ENCODE measurements at places on chromosomes 5 and 9.

GRCh38 chr5:14922456-14922855 lies 50.9 kb upstream of the ANKH start:
- no peak for DNase-seq

DNA sequence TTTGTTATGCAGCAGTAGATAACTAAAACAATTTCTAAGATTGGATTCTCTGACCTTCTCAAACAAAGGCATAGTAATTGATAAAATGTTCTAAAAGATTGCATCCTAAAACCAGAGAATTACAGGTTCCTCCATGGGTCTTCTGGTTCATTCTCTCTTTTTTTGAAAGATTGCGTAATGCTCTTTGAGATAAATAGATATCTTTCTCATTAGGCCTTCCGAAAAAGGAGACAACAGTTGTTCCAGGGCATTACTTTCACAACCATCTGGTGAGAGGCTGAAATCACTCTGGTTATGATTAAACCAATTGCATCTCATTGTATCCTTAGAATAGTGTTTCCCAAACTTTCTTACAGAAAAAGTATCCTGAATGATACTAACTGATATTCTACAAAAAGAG lies 174.7 kb upstream of the NREP start:
- DNase-seq: no peak

DNA sequence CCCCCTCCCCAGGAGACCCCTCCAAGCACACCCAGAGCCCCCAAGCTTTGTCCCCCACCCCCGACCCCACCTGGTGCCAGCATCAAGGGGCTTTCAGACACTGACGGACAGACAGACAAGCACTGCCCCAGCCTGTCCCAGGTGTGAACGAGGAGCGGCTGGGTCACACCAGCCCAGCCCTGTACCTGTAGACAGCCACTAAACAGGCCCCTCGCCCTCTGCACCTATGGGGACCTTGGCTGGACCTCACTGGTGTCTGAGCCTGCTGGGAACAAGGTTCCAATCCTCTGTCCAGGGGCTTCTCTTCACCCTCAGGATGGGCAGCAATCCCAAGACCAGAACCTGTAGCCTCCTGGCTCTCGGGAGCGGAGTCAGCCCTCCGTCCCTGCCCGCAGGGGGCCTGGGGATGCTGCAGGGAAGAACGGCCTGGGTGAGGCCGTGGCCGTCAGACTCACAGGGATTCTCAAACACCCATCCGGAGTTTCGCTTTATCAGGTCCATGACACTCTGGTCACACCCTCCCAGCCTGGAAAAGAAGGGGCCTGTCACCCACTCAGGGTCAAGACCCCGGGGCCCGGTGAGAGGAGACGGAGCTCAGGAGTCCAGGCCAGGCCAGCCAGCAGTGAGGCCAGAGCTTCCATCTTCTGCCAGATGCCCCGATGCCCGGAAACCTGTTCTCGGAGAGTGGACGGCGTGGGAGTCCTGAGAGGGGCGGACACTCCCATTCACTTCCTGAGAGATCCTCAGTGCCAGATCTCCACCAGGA lies 2.8 kb downstream of the LCN6 start:
- DNase-seq: no peak

DNA sequence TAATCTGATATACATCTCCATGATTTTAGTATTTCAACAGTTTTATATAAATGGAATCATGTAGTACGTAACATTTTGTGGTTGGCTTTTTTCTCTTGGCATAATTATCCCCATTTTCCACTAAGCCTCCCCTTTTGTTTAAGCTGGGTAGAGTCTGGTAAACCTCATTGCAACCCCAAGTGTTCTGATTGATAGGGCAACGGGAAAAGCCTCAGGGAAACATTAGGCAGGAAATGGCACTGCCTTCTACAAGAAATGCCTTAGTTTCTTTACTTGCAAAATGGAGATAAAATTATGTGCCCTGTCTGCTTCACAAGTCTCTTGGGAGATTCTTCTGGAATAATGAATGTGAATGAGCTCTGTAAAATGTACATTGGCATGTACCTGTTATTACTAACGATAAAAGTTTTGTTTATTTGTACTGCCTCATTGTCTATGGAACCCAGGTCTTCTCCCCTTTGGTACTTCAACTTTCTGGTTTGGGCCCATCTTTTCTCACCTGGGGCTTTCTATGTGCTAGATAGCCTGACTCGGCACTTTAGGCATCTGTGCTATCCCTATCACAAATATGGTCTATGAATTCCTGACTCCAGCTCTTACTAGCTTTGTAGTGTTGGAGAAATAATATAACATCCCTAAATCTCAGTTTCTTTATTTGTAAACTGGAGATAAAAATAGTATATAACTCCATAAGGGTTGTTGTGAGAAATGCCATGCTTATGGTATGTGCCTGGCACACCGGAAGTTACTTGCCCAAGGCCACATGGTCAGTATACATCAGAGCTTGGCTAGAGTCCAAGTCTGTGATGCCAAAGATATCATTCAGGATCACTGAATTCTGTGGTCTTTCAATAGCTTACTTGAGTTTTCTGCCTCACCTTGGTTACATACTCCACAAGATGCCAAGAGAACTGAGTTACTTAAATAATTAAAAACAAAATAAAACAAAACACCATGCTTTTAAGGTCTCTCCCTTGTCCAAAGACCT lies 48.2 kb upstream of the ZNF169 start:
- no peak for DNase-seq

GRCh38 chr5:157574456-157575380 lies 857 bp downstream of the ADAM19 start:
- no peak for DNase-seq

- peak; percentile 5 for DNase-seq
Measured at GRCh38 chr5:142143878-142144277, 35.3 kb downstream of the NDFIP1 start.

DNA sequence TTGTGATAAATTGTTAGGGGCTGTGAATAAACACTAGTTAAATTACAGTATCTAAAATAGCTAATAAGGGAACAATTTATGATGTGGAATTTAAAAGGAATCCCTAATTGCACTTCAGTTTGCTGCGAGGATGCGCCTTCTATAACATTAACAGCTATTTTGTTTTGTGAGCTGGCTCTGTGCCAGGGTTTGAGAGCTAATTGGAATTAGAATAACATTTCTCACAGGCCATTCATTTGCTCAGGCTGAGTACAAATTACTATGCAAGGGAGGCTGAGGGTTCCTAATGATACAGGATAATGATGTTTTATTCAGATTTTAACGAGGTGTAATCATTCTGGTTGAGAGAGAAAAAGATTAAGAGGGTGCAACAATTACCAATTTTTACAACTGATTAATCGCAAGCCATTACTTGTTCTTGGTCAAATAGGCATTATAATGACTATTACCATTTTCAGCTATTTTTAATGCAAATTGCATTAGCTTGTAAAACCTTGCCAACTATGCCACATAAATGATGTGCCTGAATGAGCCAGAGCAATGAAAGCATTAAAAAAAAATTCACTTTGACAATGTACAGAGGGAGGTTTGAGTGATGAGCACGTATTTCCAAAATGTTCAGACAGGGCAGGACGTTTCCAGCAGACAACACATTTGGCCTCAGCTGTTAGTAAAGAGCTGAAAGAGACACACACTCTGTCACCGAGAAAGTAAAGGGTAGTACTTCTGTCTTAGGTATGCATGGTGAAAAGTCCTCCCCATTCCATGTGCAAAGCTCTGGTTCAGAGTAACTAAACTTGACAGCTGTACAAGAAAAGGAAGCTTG lies 576.5 kb downstream of the TLE1 start:
- DNase-seq: no peak

- no peak for DNase-seq
Measured at GRCh38 chr5:173759691-173760090, 128.5 kb upstream of the CPEB4 start.

DNA sequence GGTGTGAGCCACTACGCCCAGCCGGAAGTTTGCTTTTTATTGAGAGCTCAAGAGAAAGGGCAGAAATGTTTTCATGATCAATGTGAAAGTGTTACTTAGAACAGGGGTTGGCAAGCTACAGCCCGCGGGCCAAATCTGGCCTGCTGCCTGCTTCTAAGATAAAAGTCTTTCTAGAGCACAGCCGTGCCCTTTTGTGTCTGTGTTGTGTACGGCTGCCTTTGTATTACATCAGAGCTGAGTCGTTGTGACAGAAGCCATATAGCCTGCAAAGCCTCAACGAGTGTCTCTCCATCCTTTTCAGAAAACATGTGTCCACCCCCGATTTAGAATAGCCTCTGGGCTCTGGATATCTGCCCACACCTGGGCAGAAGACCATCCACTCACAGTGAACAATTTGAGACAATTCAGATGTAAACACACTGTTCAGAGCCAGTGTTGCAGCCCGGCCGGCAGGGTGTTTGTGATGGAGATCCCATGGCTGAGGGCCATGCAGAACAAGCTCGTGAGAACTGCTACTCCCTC lies 28.8 kb downstream of the AK8 start:
- no peak for DNase-seq

GRCh38 chr5:142421228-142421617 lies 96.4 kb upstream of the SPRY4 start:
- no peak for DNase-seq

DNA sequence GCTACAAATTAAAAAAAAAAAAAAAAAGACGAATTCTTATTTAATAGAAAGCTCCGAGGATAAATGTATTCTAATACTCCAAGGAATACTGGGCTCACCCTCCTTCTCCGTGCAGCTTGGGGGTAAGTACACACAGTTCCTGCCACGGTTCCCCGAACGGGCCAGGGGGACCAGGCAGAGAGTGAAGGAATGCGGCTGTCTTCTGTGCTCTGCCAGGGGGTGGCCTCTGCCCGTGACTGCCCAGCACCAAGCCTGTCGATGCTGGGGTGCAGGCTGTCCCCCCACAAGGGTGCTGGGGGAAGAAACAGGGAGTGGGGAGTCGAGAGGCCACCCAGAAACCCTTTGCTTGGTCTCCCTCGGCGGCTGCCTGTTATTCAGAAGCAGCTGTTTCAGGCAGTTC lies 410.1 kb upstream of the IRX1 start:
- no peak for DNase-seq

DNA sequence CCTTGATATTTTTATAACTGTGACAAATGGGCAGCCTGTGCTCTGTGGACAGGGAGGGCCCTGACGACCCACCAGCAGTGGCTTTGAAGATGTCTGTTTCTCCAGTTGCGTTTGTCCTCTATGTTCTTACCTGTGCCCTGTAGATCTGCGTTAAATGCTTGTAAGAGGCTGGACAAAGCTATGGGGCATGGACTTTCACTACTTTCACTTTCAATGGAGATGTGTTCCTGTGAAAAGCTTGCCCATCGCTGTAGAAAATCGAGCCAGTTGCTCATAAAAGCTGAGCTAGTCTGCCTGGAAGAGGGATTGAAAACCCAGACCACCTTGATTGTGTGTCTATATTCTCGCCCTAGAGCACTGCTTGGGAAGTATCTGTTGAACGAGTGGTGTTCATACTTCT lies 74.1 kb downstream of the PSAT1 start:
- DNase-seq: no peak

GRCh38 chr5:101796427-101796826 lies 499.7 kb downstream of the SLCO4C1 start:
- no peak for DNase-seq

DNA sequence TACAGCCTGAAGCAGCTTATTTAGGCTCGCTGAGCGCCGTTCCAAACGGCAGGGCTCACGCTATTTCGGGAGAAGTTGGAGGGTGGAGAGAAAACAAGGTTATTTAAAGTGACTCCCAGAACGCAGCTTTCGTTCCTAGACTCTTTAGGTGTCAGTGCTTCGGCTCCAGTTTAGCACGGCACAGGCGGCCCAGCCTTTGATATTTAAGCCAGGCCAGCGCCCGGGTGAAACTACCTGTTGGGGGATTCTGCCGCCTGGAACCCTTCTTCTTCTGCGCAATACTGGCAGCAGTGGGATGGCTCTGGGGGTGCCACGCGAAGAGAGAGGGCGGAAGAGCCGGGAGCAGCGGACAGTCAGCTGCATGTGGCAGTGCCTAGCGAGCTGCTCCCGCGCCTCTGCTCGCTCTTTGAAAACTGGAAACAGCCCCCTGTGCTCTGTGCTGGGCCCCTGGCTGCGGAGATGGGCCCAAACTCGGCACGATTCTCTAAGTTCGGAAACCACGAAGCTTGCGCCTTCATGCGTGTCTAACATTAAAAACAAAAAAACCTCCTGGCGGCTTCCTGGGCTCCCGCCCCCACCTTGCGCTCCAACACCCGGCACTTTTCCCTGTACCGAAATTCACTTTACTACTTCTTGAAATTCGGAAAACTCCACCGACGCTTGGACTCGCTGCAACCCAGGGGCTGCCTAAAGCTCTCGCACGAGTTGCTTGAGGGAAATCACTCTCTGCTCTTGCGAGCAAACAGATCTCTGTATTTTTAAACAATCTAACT lies 34.6 kb upstream of the NFIB start:
- DNase-seq: no peak

DNA sequence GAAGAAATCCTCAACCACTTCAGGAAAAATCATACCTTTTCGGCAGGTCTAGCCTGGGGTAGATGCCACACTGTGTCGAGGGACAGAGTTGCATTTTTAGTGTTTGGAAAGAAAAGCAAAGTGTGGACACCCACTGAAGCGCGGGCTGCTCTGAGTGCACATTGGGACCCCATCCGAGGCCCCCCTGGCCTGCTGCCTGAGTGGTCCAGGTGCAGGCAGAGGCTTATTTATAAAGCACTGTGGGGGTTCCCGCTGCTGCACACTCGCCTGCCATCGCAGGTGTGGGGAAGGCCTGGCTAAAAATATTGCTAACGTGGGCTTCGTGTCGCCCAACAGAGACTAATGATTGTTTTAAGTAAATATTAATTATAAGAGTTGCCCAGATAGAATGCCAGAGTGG lies 119.4 kb downstream of the CRB2 start:
- no peak for DNase-seq

- DNase-seq: no peak
Measured at GRCh38 chr9:135574331-135574730, 12.8 kb downstream of the PAEP start.

GRCh38 chr9:16959391-16959790 lies 88.9 kb upstream of the BNC2 start:
- DNase-seq: no peak

DNA sequence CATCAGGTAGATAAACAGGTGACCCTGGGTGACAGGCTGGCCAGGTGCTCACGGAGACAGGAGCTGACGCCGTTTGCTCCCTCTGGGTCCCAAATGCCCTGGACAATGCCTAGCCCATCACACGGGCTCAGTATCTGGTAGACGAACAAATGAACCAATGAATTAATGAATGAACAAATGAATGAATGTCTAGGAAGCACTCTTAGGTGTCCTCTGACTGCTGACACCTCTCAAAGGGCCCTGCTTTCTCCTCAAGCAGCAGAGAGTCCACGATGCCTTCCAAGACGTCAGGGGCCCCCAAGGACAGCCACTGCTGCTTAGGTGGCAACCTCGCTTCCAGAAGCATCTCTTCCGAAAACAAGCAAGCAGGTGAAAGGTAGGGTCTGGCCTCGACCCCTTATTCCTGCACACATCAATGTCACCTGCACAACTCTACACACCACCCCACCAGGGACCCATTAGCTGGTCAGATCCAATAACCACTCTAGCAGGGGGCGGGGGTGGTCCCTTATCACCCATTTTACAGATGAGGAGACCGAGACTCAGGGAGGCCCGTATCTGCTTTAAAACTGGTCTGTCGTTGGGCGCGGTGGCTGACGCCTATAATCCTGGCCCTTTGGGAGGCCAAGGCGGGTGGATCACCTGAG lies 45.2 kb downstream of the VAV2 start:
- DNase-seq: no peak

- no peak for DNase-seq
Measured at GRCh38 chr5:82603033-82603987, 325.2 kb upstream of the RPS23 start.

- DNase-seq: no peak
Measured at GRCh38 chr9:93958819-93959682, 3.9 kb upstream of the BARX1 start.
